ENCODE measurements at places on chromosomes 3 and 15.

DNA sequence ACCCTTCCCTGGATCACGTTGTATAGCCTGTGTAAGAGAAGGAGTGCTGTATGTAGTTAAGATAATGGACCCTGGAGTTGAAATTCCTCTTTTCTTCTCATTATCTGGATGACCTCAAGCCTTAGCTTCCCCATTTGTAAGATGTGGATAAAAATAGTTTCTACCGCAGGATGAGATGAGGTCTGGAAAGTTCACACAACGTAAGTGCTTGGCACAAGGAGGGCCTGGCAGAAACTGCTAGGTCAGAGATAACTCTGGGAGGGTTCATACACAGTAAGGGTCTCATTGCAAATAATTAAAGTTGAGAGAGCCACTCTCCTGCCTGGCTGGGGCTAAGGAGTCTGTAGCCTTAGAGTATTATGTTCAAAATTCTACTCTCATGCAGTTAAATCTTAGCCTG lies 214.4 kb downstream of the LRTM1 start:
- no peak for DNase-seq

DNA sequence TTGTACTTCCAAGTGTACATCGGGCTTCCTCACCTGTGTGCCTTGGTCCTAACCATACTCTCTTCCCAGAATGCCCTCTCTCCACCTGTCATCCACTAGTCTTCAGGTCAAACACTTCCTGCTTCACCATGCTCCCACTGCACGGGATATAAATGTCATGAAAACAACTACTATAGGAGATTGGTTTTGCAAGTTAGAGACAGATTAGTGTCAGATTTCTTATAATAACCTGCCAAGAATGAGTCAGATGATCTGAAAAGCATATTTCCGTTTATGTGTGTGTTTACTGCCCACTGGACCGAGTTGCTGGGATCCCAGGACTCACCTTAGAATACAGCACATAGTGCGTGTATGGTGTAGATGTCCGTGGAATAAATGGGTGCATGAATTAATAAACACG lies 21.4 kb downstream of the PLA1A start:
- DNase-seq, result no peak

DNA sequence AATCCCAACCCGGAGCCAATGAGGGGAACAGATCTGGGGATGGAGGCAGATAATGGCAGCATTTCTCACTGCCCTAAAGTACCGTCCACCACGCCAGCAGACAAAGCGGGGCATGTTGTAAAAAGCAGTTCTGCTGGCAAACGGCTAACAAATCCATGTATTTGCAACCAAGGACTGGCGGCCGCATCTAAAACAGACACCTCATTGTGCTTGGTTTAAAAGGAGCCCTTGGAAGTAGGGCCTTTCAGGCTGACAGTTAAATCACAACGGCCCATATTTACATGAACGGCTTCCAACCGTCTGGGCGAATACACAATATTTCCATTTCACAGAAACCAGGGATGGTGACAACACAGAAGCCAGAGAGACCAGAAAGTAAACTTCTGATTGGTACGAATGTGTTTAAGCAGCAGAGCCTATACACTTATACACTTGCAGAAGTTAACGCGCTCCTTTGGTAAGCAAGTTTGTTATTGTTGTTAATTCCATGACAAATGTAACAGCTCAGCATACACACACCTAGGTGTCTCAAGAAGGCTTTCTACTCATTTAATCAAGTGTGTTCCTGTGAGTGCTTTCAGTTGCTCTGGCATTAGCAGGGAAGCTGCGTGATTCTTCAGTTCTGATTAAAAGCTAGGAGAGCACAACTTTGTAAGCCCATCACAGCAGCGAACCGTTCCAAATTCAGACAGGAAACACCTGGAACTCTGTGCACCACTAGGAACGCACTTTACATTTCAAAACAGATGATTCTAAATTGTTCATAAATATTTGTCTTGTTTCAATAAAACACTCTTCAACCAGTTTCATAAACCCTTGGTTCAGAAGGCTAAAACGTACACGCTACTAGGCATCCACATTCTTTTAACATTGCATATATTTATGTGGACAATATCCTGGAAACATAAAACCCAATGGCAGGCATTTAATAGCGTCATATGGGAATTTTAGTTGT lies 112.9 kb downstream of the PDZRN3 start:
- no peak for DNase-seq

- no peak for DNase-seq
Observed at GRCh38 chr3:102514241-102514640, 79.4 kb downstream of the ZPLD1 start.

GRCh38 chr3:31531452-31531991 lies 1.2 kb upstream of the STT3B start:
- DNase-seq, result no peak

DNA sequence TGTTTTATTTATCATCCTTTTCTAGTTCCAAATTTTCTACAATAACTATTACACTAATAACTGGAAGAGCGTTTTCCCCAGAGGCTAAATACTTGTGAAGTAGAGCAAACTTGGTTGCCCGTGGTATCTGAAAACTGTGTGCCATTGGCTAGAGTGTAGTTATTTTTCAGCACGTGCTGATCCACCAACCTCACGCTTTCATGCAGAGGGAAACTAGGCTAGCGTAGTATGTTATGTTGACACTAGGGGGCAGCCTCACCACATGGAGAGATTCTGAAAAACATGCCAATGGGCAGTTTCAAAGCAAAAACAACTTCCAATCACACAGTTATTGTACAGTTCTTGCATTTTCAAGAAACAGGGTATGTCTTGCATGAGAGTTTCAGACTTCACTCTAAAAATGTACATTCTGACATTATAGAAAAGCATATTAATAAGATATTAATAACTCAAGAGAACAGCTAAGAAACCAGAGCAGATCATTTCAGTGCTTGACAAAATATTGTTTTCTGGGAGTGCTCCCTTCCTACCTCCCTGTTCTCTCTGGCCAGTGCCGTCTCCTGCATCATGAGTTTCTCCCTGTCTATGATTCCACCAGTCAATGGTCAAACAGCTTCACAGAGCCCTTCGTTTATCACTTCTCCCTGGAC lies 39.7 kb downstream of the SPATA12 start:
- DNase-seq, result peak; percentile 73

- DNase-seq, result no peak
Observed at GRCh38 chr15:95520511-95520910, 810.0 kb upstream of the NR2F2 start.

DNA sequence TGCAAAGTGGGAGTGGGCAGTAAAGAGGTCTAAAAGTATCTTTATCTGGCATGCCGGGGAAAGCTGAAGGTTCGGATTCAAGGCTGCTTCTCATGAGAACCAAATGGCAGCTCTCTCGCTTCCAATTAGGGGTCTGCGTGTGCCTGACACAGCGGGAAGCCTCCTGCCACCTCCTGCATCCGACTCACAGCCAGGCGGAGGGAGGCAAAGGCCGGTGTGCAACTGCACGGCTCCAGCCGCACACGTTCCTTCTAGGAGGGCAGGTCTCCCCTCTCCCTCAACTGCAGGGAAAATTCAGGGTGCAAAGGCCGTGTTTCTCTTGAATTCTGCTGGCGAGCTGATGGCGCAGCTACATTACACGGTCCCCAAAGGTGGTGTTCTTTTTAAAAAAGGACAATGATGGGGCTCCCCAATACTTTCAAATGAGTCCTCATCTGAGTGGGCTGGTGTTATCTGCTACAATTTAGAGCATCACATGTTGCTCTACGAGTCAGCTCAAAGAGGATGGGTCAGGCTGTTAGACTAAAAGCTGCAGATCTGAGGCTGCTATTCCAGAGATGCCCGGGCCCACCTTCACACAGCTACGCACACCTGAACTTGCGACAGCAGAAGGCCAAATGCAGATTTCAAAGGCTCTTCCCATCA lies 226.6 kb downstream of the ADAMTS17 start:
- DNase-seq, result no peak

- DNase-seq, result peak; percentile 13
Observed at GRCh38 chr3:8972639-8973038, 9.4 kb upstream of the RAD18 start.

DNA sequence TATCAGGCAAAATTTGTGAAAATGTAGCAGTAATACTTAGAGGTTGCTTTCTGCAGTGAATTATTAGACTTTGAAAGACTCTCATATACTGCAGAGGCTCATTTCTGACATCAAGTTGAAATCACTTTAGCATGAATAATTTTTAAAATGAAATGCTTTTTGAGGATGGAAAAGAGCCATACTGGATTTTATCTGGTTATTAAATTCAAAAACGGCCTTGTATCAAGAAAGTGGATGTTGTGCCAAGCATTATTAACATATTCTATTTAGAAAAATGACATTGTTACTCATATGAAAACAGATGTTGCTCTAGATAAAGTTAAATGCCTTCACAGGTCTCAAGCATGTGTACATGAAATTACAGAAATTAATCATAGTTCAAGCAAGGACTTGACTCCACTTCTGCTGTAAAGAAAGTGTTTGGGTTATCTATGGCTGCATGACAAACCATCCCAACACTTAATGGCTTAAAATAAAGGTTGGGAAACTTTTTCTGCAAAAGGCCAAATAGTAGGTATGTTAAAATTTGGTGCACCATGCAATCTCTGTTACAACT lies 64.5 kb upstream of the ZNF280D start:
- no peak for DNase-seq

- DNase-seq, result no peak
Observed at GRCh38 chr15:23422099-23422945, 24.7 kb downstream of the GOLGA6L2 start.

GRCh38 chr3:77189258-77189657 lies 149.4 kb downstream of the ROBO2 start:
- DNase-seq, result no peak

GRCh38 chr3:14451844-14452739 lies 49.7 kb downstream of the SLC6A6 start:
- DNase-seq, result no peak

- no peak for DNase-seq
Observed at GRCh38 chr15:84947947-84948830, 33.5 kb upstream of the PDE8A start.

GRCh38 chr3:30167541-30168011 lies 438.8 kb upstream of the TGFBR2 start:
- DNase-seq, result no peak

DNA sequence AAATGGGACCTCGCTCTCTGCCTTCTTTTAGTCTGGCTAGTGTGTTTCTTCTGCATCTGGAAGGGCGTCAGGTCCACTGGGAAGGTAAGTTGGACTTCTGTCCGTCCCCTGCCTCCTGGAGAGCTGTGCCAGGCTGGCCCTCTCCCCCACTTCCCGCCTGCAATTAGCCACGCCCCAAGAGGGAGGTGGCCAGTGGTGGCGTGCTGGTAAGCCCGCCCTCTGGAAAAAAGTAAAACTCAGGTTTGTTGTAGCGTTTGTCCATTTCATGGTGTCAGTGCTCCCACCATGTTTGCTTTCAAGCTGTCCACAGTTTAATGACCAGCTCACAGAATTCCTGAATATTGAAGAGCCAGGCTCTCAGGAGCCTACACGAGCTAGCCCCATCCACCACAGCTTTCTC lies 55.6 kb downstream of the SLC6A6 start:
- no peak for DNase-seq

DNA sequence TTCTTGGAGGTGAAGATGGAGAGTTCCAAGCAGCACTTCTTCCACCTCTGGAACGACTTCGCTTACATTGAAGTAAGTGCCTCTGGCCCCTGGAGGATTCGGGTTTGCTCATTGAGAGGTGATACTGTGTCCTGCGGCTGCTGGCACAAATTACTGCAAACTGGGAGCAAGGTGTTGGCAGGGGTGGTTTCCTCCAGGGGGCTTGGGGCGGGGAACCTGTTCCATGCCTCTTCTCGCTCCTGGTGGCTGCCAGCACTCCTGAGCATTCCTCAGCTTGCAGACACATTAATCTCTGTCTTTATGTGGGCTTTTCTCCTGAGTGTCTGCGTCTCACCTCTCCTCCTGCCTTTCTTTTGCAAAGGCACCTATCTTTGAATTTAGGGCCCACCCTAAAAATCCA lies 47.4 kb downstream of the MESD start:
- no peak for DNase-seq

DNA sequence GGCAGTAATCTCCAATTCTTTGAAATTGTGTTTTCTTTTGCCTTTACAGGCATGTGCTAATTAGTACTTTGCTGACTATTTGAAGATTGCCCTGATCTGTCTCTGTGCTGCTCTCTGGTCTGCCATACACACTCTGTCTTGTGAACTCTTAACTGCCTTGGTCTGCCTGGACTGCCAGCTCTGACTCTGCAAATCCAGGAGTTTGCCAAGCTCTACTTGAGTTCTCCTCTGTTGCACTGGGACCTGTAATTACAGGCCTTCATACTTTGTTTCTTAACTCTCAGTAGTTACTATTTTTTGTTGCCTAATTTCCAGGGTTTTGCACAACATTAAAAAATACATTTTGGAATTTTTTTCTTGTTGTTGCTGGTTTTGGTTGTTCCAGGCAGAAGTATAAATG lies 155.0 kb downstream of the RSRC1 start:
- DNase-seq, result no peak

DNA sequence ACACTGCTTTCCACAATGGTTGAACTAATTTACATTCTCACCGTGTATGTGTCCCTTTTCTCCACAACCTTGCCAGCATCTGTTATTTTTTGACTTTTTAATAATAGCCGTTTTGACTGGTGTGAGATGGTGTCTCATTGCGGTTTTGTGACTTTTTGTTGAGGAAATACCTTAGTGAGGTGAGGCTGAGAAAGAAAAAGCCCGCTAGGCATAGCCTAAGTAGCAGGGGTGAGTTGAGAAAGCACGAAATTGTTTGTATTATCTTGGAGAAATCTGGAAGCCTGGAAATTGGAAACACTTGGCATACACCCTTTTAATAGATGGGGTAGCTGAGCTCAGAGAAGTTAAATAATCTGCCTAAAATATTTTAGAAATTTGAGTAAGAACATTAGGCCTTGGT lies 61.5 kb upstream of the CFAP161 start:
- DNase-seq, result no peak

DNA sequence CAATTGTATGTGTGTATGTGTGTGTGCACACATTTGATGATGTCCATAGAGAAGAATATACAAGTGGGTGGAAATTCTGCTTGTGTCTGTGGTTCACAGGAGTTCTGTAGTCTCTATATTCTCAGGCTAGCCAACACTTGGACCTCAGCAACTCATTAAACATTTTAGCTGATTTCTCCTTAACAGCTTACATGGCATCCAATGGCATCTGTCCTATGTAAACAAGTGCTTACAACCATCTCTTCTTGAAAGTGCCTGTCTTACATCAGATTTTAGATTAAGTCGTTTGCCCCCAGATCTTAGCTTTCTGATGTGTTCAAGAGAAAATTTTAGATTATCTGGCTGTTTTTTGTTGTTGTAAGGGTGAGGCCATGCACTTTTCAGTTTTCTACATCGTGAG lies 29.0 kb downstream of the ZNF662 start:
- DNase-seq, result no peak

GRCh38 chr3:123586968-123587367 lies 2.1 kb upstream of the HACD2 start:
- DNase-seq, result no peak

GRCh38 chr15:77033729-77034671 lies 36.9 kb downstream of the TSPAN3 start:
- DNase-seq, result peak; percentile 8

- DNase-seq, result no peak
Observed at GRCh38 chr3:177444696-177445095, 247.4 kb upstream of the TBL1XR1 start.

GRCh38 chr3:42790714-42791229 lies 13.5 kb downstream of the HIGD1A start:
- no peak for DNase-seq

GRCh38 chr3:114651555-114651954 lies 357.7 kb downstream of the TIGIT start:
- no peak for DNase-seq

All from activated CD4-positive, alpha-beta memory T cell treated with anti-CD3 and anti-CD28 coated beads for 36 hours (primary cell).